Fibroblast of villous mesenchyme (primary cell): ENCODE measurements at places on chromosomes 1 and 21. TPM values are rescaled to one million over a fixed set of nuclear protein-coding genes. Genes with fewer than 3 reads are reported as not detected.

DNA sequence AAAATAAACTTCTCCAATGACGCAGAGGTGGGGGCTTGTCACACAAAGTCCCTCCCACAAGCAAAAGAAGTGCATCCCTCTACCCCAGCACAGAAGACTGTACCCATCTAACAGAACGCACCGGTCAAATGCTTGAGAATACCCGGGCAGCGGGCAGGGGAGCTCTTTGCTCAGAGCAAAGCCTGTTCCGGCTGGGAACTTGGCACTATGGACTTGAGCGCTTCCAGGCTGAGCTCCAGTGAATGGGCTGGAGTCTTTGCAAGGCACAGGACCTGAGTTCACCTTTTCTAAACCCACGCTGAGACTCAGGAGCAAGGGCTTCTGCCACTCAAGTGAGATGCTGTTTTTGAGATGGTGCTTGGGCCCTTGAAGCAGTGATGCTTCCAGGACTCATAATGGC is 20.3 kb downstream of the RHBG start:
- no peak for DNase-seq

DNA sequence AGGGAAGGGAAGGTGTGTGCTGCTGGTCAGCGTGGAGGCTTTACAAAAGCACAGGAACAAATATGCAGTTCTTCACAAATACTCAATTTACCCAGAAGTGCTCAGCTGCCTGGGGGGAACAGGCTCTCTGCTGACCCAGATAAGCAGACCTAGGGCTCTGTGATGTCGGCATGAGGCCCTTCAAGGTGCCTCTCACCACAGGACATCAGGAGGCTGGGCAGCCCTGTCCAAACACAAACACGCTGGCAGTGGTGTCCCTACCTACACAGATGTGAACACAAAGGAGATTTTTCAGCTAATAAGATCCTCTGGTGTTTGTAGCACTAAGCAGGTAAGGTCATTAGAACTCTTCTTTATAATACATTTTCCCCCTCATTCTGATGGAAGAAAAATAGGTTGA is 243.0 kb upstream of the PROX1 start:
- DNase-seq = no peak

DNA sequence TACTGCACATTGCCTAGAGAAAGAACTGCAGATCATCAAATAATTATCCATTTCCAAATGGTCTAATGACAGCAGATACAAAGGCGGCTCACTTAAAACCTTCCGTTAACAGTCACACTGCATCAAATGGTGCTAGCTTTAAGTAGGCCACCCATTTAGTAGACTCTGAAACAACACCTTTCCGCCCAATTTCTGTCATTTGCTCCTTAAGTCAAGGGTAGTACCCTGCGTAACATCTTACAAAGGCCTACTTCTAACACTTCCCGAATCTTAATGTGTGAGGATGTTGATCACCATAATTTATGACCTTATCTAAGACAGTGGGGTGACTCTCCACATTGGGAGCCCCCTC is 692 bp upstream of the RALGPS2 start:
- no peak for DNase-seq

DNA sequence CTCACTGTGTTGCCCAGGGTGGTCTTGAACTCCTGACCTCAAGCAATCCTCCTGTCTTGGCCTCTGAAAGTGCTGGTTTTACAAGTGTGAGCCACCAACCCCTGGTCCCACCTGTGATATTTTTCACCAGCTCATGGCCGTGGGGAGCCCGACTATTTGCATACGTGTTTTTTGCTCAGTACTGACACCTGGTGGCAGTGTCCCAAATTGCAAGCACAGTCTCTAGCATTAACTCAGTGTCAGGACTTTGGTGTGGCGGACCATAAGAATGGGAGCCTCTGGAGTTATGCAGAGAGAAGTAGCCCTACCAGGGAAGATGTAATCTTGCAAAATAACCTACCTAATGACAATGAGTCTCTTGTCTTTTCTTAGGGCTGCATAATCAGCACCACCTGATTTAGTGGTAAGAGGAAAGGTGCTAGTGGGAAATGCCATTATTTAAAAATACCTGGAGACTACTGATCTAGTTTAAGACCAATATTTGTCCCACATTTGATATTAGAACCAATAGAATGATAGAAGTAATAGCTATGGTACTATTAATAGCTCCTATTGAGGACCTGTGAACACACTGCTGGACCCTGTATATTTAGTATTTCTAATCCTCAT is 305.4 kb downstream of the DISC1 start:
- DNase-seq = no peak

GRCh38 chr1:10765734-10766478 is 30.5 kb downstream of the CASZ1 start:
- DNase-seq = no peak

DNA sequence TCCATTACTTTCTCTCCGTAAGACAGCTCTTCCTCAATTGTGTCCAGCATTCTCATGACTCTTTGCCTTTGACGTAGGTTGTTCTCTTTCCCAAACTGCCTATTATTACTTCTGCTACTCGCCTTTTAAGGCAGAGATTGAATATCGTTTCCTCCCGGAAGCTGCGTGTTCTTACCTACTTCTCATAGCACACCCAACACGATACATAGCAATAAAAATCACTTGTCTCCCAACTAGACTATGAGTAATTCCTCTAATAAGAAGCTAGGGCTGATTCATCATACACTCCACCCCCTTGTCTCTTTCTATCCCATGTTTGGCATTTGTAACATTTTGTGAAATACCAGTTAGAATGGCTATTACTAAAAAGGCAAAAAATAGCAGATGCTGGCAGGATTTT is 55.8 kb upstream of the SGIP1 start:
- DNase-seq = peak; percentile 42

DNA sequence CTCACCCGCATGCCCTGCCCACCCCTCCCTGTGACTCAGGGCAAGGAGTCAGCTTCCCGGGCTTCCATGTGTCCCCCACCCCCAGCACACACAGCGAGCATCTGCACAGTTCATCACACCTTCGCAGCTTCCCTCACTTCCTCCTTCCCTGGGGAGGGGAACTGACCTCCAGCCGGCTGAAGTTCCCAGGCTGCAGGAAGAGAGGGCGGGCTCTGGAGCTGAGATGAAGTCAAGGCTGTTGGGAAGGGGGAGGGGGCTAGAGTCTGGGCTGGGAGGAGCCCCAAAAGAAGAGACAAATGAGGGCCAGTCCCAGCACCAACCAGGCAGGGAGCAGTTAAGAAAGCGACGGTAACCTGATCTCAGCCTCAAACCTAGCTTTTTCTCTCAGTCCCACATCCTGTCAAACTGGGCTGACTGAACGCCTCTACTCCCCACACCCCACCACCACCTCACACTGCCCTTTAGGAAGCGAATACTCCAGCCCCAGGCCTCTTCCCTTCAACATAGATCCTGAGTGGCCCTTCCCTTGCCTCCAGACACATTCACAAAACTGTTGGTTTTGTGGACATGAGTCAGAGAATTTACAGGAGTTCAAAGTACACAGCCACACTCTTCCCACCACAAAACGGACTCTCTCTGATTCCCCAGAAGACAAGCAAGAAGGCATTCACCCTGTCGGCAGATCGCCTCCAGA is 1.8 kb downstream of the RHOC start:
- peak; percentile 97 for DNase-seq

DNA sequence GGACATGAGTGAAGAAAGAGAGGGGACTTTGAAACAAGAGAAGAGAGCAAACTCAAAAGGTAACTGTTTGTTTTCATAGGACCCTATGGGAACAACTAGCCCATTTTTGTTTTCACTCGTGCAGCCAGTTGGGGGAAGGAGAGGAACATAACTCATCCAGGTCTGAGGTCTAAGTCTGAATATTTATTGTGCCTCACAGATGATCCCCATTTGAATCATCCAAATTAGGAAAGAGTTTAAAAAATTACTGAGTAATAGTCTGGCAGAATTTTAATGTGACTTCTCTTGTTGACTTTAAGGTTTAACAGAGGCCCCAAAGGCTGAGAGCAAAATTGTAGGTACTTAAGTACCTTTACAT is 10.4 kb upstream of the TSPAN2 start:
- DNase-seq = no peak

GRCh38 chr1:58813801-58814200 is 30.0 kb upstream of the JUN start:
- no peak for DNase-seq

GRCh38 chr1:168803806-168804510 is 75.0 kb upstream of the DPT start:
- DNase-seq = no peak

- no peak for DNase-seq
These were observed 63.3 kb downstream of the UCK2 start for GRCh38 chr1:165890684-165891083.

GRCh38 chr1:27571439-27572018 is 32.4 kb downstream of the AHDC1 start:
- DNase-seq = no peak

GRCh38 chr1:169052727-169053126 is 53.8 kb upstream of the ATP1B1 start:
- DNase-seq = no peak

DNA sequence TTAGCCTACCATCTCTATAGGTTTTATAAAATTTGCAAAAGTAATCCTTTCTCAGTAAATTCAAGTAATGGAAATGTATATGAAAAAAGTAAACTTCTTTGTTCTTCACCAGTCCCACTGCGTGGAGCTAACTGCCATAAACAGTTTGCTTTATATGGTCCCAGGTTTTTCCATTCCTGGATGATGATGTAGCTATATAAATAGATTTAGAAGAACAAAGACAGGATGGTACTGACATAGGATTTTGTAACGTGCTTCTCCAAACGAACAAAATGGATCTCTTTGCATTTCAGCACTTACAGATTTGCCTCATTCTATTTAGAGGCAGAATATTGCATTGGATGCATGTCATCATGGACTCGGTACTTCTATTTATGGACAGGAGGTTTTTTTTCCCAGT is 57.3 kb downstream of the SMYD2 start:
- no peak for DNase-seq

DNA sequence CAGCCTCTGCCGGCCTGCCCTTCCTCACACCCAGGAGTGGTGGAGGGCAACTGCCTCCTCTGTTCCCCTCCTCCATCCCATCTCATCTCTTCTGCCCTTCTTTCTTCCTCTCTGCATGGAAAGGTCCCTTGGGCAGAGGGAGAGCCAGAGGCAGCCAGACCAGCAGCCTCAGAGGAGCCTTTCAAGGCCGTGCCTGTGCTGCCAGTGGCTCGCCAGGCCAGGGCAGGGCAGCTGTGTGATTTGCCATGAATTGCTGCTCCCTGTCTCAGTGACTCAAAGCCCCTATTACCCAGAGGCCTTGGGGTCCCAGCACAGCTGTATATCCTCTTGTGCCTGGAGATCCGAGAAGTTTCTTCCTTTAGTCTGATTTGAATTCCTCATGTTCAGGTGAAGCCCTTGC is 21.9 kb downstream of the TMCC2 start:
- DNase-seq = no peak

RAB25 gene
- total RNA-seq = not detected in 2 replicates

S100A14 gene
- total RNA-seq = not detected in 2 replicates

LGALS8 gene
- 47.1 and 54.8 TPM in 2 replicates for total RNA-seq

ACTA1 gene
- not detected in 2 replicates for total RNA-seq

LGR6 gene
- not detected in 2 replicates for total RNA-seq

MYCL gene
- under 0.01 TPM in 1 of 2 replicates, not detected in the other for total RNA-seq

THEM5 gene
- not detected in 2 replicates for total RNA-seq
